Transverse colon (tissue), 4 donors: ENCODE measurements at places on chromosomes 7 and 10. TPM values are rescaled to one million over a fixed set of nuclear protein-coding genes. Genes with fewer than 3 reads are reported as not detected.

The RADIL gene
- 1.5 TPM for total RNA-seq

The ZNF804B gene
- total RNA-seq: not detected

The SOSTDC1 gene
- total RNA-seq: 5.6 TPM

DNA sequence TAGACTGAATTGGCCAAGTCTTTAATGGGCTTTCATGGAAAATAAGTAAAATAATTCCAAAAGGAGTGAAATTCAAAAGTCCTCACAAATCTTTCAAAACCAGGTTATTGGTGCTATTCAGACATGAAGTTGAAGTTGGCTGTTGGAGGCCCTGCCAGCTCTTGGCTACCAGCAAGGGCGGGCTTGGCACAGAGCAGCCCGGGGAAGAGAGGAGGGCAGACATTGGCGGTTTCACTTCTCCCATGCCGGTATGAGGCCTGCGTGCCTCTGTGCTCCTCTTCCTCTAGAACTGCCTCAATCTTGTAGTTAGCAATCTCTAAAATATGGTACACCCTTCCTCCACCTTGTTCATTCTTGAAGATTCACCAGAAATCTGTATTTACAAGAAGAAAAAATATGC, 16.4 kb upstream of the NPS start:
- no peaks in the 10 kb centered on the region for H3K27me3 ChIP-seq
- no peak for DNase-seq
- H3K4me1 ChIP-seq: no peaks in the 10 kb centered on the region
- H3K36me3 ChIP-seq: no peaks in the 10 kb centered on the region

GRCh38 chr7:27201580-27202017, 1.7 kb upstream of the HOXA13 start:
- peak overlapping the region; percentile 57 for H3K4me3 ChIP-seq
- H3K4me1 ChIP-seq: peaks cover 32% of the 10 kb centered on the region
- no peak for DNase-seq
- no peaks in the 10 kb centered on the region for H3K36me3 ChIP-seq

DNA sequence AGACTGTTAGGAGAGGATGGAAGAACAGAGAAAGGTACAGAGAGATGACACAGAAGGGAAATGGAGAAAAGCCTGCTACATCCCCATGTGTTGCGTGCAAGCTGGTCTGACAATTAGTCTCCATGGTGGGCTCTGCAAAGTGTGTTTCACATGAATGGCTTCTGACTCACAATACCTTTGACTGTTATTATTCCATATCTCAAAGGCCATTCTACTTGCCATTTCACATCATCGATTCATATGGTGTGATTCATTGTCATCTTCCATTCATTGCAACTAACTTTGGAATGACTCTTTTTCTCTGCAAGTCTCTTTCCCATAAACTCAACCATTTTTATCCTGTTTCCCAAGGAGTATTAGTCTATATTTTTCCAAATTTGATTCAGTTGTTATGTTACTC, 208.9 kb upstream of the INHBA start:
- no peaks in the 10 kb centered on the region for H3K27me3 ChIP-seq
- no peak overlapping the region for H3K27ac ChIP-seq
- H3K4me1 ChIP-seq: no peaks in the 10 kb centered on the region
- no peaks in the 10 kb centered on the region for H3K36me3 ChIP-seq
- no peak for DNase-seq

The MKI67 gene
- 12.0 TPM for total RNA-seq

- H3K27me3 ChIP-seq: no peaks in the 10 kb centered on the region
- H3K36me3 ChIP-seq: no peaks in the 10 kb centered on the region
These were observed 188.7 kb upstream of the PPP1R3A start for GRCh38 chr7:114107522-114107921.

DNA sequence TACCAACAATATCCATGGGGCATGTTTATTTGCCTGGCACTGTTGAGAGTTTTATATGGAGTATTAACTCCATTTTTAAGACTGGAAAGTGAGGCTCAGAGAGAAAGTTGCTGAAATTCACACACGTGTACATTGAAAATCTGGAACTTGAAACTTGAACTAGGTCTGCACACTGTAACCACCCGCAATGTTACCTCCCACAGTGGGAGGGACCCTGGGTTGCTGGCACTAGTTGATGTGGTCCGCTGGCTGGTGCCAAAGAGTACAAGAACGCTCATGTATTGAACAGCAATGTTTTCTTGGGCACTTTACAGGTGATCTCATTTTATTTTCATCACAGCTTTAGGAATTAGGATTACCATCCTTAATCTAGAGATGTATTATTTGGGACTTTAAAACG, 253.2 kb downstream of the INHBA start:
- no peaks in the 10 kb centered on the region for H3K27me3 ChIP-seq
- DNase-seq: no peak
- no peak overlapping the region for H3K27ac ChIP-seq

The HOXA5 gene
- 30.9 TPM for total RNA-seq

DNA sequence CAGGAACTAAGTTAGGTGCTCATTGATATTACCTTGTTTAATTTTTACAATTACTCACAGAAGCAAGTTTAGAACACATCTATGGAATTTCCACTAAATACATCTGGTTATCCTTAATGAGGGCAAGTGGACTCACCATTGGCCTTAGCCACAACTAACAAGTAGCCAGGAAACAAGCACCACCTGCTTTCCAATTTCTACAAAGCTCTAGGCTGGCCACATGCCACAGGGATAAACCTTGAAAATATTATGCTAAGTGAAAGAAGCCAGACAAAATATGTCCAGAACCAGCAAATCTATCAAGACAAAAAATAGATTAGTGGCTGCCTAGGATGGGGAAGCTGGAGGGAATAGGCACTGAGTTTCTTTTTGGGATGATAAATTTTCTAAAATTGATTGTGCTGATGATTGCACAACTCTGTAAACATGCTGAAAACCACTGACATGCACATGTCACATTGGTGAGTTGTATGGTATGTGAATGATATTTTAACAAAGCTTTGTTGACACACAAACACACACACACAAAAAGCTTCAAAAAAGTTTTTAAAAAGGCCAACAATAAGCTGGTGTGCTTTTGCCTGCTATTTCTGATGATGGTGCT, 179.4 kb downstream of the CPEB3 start:
- DNase-seq: no peak
- no peak overlapping the region for H3K27ac ChIP-seq
- no peaks in the 10 kb centered on the region for H3K4me1 ChIP-seq

GRCh38 chr7:139106959-139107358, 2.6 kb downstream of the ZC3HAV1 start:
- DNase-seq: no peak
- H3K4me3 ChIP-seq: peak overlapping the region; percentile 56
- H3K36me3 ChIP-seq: no peaks in the 10 kb centered on the region

DNA sequence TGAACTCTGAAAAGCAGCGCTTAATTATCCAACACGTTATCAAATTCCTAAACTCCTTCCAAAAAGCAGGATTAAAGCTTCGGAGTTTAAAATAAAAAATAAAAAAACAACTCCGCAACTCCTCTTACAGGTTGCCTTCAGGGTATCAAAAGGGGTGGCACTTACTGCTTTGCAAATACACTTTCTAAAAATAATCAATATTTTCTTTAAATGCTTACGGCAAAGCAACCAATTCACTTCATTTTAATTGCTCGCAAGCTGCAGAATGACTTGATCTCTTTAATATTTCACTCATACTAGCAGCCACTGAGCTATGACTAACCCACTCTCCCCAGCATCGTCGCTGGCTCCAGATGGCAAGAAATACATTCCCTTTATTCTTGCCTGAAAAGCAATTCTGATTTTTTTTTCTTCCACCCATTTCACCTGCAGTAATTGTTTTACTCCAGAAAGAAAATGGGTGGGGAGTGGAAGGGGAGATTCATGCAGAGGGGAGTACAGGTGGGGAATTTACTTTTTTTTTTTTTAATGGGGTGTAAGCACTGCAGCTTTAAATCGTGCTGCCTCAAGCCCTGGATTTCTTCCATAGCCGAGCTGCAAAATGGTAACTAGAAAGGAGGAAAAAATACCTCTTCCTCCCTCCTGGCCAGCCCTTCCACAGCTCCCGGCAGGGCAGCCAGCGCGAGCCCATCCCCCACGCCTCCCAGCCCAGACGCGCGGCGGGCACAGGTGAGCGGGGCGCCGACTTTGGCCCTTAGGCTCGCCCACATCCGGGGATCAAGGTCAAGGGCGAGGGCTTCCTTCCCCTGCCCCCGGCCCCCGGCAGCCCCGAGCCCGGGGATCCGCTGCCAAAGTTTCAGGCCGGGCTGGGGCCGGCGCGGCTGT, 54.2 kb upstream of the FHIP2A start:
- no peaks in the 10 kb centered on the region for H3K36me3 ChIP-seq
- H3K27me3 ChIP-seq: peaks cover 26% of the 10 kb centered on the region
- H3K4me3 ChIP-seq: peak overlapping the region; percentile 72

GRCh38 chr10:131645756-131646155, 255.1 kb upstream of the PPP2R2D start:
- DNase-seq: no peak
- H3K4me1 ChIP-seq: no peaks in the 10 kb centered on the region
- no peak overlapping the region for H3K4me3 ChIP-seq
- H3K36me3 ChIP-seq: no peaks in the 10 kb centered on the region
- H3K27me3 ChIP-seq: no peaks in the 10 kb centered on the region
- no peak overlapping the region for H3K27ac ChIP-seq

The WEE2 gene
- not detected for total RNA-seq

The PLAC9 gene
- 5.7 TPM for total RNA-seq

DNA sequence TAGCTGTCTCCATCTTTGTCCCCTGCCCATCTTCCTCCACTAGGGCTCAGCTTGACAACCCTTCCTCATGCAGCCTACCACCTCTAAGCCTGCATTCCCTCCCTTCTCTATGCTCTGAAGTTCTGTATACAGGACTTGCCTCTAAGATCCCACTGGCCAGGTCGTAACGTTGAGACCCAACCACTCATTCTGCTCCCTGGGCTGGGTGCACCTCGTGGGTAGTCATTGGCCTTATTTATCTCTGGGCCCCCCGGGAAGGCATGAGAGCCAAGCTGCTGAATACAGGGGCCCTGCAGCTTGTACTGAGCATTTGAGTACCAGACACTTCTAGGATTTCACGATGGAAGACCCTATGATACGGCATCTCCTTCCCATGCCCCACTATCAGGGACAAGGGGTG, 31.2 kb downstream of the MYL10 start:
- DNase-seq: no peak
- no peak overlapping the region for H3K4me3 ChIP-seq
- no peaks in the 10 kb centered on the region for H3K27me3 ChIP-seq
- H3K27ac ChIP-seq: no peak overlapping the region
- H3K36me3 ChIP-seq: no peaks in the 10 kb centered on the region
